NCI-H1436 (cell line): ENCODE measurements at places on chromosomes 6 and 20.

GRCh38 chr6:44073612-44074438, 53.4 kb downstream of the MRPL14 start:
- DNase-seq = no peak

DNA sequence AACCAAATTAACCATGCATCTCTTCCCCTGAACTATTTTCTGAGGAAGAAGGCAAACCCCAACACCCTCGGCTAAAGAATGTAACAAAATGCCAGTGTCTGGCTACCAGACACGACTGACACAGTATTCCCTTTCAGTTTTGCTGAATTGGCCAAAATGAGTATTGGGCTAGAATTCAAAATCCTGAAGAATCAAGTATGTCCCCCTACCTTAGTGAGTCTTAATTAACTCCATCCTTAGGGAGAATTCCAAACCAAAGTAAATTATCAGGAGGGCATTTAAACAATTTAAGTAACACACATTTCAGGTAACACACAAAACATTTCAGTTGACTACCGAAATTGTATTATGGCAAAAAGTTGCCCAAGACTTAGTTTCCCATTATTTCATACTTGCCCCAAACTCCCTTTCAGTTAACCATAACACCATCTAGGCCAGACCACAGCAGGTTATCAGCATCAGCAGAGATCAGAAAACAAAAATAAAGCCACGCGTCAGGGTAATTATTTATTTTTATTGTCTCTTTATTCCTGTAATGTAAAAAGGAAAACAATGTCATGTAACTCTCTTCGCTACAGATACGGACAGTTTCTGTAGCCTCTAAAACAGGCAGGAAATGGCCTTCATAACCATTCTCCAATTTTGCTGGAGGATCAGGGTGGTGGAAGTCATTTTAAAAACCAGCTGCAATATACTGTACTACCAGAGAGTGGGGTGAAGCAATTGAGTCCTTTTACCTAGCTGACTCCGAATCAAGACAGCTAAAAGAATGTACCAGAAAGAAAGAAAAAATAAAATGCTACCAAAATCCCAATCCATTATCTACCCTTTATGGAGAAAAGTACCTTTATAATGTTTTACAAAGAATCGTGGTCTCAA, 1.9 kb downstream of the SNX5 start:
- DNase-seq = no peak

- no peak for DNase-seq
These were observed 24.1 kb upstream of the MYLIP start for GRCh38 chr6:16104624-16105433.

GRCh38 chr6:47545223-47545622, 67.6 kb downstream of the CD2AP start:
- DNase-seq = no peak

GRCh38 chr20:62824476-62825332, 7.9 kb downstream of the COL9A3 start:
- peak; percentile 52 for DNase-seq

DNA sequence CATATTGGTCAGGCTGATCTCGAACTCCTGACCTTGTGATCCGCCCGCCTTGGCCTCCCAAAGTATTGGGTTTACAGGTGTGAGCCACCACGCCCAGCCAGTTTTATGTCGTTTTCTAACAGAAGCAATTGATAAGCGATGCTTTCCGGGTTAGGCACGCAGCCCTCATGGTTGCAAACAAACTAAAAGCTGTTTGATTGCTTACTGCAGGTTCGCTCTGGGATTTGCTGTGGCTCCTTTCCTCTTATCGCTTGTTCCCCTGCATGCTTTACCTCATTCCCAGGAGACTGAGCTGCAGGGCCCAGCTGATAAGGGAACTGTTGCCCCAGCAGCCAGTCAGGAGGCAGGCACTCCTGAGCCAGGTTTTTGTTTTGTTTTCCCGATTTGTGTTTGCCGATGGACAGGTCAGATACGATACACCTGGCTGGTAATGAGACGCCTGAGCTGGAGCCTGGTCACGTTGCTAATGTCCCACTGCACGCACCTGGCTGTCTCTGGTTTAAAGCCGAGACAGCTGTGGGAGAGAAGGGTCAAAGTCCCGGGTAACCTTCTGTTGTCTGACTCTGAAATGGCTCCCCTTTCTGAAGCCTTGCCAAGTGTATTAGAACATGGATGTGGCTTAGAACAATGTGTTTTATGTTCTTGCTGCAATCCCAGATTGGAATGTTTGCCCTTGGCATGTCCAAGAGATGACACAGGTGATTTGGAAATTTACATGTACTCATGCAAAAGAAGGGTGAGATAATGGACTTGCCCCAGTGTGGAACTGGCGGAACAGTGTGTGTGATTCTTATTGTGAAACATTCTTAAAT, 19.9 kb downstream of the DSP start:
- peak; percentile 63 for DNase-seq
